ENCODE measurements at places on chromosomes 16 and 17.

- DNase-seq: no peak
Observed at GRCh38 chr17:77376795-77377709, 236.3 kb downstream of the SEC14L1 start.

DNA sequence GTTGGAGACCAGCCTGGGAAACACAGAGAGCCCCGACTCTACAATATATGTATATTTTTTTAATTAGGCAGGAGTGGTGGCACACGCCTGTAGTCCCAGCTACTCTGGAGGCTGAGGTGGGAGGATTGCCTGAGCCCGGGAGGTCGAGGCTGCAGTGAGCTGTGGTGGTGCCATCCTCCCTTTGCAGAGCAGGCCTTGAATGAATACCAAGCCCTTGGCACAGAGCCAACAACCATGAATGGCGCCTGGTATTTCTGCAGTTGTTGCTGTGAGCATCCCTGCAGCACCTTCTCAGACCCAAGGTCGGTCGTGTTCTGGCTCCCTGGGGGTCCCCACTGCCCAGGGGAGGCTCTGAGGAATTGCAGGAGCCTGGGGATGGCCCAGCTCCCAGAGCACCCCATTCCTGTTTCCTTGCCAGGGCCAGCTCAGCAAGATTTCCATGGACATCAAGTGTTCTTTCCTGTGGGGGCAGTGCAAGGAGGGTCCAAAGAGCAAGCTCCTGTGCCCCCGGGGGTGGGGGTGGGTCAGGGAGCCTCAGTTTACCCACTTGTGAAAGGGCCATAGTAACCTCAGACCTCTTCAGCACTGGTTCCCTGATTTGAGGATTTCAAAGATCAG, 25.6 kb upstream of the RMI2 start:
- DNase-seq: no peak

- no peak for DNase-seq
Observed at GRCh38 chr17:82803606-82804005, 36.2 kb downstream of the ZNF750 start.

- no peak for DNase-seq
Observed at GRCh38 chr16:85100265-85100664, 12.0 kb downstream of the CIBAR2 start.

GRCh38 chr17:1620486-1620885, 8.1 kb downstream of the SLC43A2 start:
- no peak for DNase-seq

GRCh38 chr17:32699247-32699646, 177.7 kb downstream of the MYO1D start:
- DNase-seq: no peak

DNA sequence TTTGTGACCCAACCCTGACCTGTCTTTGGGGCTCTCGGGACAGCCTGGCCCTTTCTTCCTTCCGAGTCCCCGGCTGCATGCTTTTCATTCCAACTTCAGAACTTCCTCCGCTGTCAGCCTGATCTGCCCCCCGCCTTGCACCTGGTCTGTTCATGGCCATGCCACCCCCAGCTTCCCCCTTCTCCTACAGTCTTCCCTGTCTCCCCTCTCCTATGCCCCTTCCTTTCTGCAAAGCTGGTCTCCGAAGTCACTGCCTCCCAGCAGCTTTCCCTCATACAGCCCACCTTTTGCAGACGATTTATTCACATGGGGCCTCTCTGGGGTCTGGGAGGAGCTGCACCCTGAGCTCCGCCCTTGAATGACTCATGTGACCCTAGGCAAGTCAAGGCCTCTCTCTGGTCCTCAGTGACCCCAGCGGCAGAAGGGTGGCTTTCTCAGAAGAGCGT, 47.1 kb upstream of the SDK2 start:
- no peak for DNase-seq

DNA sequence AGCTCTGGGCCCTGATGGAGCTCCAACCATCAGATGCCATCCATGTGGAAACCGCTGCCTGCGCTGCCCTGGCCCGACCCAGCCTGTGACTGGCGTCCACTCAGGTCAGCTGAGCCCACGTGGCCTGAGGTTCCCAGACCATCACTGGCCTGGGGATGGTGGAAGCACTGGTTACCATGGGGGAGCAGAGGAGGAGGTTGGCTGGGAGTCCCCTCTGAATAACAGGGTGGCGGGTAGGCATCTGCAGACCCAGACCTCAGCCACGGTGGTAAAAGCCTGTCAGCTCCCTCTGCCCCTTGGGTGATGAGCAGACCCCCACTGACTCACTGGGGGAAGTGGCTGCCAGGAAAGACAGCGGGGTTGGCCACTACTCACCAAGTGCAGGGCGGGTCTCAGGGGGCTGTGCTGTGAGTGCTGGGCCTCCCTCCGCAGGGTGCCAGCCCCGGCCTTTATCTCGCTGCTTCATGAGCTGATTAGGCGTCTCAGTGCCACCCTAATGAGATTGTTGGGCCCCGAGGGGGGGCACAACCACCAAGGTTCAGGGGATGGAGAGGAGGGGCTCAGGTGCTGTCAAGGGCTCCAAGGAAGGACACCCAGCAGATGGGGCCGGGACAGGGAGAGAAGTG, at the start of gene PDE6G:
Gene PDE6G (minus strand): TSS at position 425 of the 626 bp plus-strand sequence. CDS start 3,237 bp downstream, outside the sequence.
- no peak for DNase-seq

- DNase-seq: no peak
Observed at GRCh38 chr17:1109606-1110540, 69.9 kb downstream of the ABR start.
